ENCODE measurements at places on chromosomes 2 and 18. TPM values are rescaled to one million over a fixed set of nuclear protein-coding genes. Genes with fewer than 3 reads are reported as not detected.

Gene SCN9A
- 20.5 TPM for total RNA-seq

Gene NEU2
- not detected for total RNA-seq

Gene ANKMY1
- 10.5 TPM for total RNA-seq

Gene IGFBP5
- total RNA-seq = 21.4 TPM

Gene GLI2
- 0.78 TPM for total RNA-seq

Gene EGR4
- total RNA-seq = not detected

Gene OSBPL6
- 0.79 TPM for total RNA-seq

Gene LGALSL
- 6.4 TPM for total RNA-seq

Gene LRRFIP1
- 55.0 TPM for total RNA-seq

GRCh38 chr2:134401081-134401497, 147.2 kb downstream of the MGAT5 start:
- DNase-seq = peak; percentile 17

DNA sequence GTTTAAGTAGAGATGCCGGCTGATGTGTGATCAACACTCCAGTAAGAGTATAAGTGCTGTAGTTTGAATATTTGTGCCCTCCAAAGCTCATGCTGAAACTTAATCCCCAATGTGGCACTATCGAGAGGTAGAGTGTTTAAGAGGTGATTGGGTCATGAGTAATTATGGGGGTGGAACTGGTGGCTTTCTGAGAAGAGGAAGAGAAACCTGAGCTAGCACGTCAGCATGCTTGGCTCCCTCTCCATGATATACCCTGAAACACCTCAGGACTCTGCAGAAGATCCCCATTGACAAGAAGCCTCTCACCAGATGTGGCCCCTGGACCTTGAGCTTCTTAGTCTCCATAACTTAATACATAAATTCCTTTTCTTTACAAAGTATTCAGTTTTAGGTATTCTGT, 584.8 kb downstream of the TSN start:
- DNase-seq = no peak

DNA sequence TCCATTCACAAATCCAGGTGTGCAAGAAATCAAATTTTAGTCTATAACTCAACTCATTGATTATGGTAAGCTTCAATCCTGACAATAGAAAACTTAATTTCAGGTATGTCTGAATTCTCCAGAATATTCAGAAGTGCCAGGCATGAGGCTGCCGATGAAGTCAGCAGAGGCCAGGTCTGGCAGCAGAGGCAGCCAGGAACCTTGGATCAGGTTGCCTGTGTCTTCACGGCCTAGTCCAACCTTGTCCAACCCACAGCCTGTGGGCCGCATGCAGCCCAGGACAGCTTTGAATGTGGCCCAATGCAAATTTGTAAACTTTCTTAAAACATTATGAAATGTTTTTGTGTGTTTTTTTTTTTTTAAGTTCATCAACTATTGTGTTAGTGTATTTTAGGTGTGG, 46.9 kb upstream of the ASPRV1 start:
- DNase-seq = no peak

GRCh38 chr2:121343191-121343590, 58.2 kb upstream of the TFCP2L1 start:
- no peak for DNase-seq

DNA sequence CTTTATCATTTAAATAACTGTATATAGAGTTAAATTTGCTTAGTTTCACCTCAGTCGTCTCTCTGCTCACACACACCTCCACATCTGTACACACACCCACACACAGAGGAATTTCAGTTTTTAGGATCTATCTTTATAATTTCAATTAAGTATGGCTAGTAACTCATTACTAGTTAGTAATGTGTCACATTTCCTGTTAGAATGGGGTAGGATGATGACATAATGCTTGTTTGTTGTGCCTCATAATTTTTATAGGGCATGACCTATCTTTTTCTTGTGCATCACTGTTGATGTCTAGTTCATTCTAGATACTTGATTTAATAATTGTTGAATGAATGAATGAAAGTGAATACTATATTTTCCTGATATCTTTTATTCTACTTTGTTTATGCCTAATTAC, 108.6 kb downstream of the AGPS start:
- no peak for DNase-seq

GRCh38 chr18:9599328-9599727, 15.0 kb downstream of the PPP4R1 start:
- no peak for DNase-seq

DNA sequence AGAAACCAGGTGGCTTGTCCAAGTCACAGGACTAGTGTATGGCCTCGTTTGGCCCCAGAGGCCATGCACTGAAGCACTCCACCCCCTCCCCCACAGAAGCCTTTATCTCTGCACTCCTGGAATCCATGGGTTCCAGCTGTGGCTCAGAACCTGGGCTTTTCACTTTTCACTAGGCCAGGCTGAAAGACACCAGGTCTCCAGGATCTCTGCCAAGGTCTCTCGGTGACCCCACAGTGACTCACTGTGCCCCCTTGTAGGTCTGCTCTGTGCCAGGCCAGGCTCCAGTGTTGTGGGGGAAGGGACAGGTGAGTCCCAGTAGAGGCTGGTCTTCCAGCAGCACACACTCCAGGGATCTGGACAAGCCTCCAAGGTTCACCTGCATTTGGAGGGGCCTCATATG, 31.0 kb upstream of the GLI2 start:
- DNase-seq = no peak

- DNase-seq = no peak
Observed at GRCh38 chr18:10018289-10018688, 104.5 kb downstream of the VAPA start.

DNA sequence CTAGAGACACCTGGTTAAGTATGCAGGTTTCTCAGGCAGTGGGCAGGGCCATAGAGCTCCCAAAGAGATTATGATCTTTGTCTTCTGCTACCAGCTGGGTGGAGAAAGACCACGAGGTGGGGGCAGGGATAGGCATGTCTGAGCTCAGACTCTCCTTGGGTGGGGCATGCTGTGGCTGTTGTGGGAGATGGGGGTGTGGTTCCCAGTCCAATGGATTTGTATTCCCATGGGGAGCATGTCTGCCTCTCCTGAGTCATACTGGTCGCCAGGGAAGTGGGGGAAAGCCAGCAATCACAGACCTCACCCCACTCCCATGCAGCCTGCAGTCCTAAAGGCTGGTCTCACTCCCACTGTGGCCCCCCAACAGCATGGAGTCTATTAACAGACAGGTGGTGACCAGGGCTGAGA, 31.4 kb upstream of the RHOB start:
- DNase-seq = no peak

DNA sequence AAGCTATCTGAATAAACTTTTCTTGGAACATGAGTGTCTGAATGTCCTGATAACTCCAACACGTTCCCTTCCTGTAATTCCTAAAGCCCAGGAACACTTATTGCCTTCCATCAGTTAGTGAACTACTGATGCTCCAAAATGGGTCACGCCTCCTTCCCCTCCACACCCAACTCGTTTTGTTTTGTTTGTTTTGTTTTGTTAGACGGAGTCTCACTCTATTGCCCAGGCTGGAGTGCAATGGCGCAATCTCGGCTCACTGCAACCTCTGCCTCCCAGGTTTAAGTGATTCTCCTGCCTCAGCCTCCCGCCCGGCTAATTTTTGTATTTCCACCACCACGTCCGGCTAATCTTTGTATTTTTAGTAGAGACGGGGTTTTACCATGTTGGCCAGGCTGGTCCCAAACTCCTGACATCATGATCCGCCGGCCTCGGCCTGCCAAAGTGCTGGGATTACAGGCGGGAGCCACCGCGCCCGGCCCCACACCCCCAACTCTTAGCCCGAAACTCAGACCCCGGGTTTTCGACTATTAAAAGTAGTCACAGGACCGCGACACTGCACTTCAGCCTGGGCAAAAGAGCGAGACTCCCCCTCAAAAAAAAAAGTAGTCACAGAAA, 774 bp downstream of the IER3IP1 start:
- no peak for DNase-seq

- peak; percentile 85 for DNase-seq
Observed at GRCh38 chr2:26692279-26692896, at the start of gene KCNK3. Gene KCNK3 (plus strand): TSS chr2:26692722. CDS start chr2:26692876, 154 bp downstream.

DNA sequence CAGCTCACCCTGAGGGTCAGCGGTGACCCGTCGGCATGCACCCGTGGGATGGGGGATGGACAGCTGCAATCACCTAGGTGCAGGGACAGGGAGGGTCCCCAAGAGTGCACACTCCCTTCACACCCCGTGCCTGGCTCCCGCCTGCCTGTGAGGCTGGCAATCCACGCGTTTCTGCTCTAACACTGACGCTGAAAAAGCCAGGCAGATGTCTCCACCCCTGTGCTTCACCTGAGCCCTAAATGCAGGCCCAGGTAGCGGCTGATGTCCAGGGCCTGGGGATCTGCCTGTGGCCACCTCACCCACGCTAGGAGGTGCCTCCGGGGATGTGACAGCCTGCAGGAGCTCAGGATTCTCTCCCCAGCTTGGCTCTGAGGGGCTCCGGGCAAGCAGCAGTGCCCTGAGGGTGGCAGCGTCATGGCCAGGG, 212.0 kb upstream of the SALL3 start:
- no peak for DNase-seq

DNA sequence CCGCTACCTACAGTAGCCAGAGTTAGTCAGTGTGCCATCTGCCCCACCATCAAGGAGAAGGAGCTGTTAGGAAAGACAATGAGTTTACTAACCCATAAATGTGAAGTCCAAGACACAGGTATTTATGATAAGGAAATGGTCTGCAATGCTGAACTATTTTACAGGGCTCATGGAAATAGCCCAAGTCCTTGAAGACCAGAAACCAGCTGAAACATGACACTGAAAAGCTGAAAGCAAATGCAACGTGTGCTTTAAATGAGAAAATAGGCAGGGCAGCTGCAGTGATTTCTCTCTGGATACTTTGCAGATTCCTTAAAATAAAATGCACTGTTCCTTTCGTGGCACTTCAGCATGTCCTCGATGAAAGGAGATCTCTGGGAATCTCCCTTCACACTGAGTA, 256.4 kb upstream of the TCF4 start:
- DNase-seq = no peak

- no peak for DNase-seq
Observed at GRCh38 chr2:118179445-118179844, 91.2 kb downstream of the INSIG2 start.

DNA sequence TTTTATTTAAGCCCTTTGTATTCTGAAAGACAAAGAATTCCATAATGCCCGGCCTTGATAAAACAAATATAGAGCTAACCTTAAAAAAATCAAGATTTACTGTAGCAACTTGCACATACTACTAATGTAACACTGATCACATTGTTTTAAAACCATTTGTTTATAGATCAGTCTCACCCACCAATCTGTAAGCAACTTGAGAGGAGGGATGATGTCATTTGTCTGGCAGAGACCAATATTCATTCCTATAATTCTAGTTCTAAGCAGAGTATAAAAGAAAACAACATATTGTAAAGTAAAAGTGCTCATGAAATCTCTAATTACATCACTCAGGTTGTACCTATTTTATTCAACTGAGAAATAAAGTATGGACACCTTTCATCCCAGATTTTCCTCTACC, 380.6 kb downstream of the TGIF1 start:
- no peak for DNase-seq

DNA sequence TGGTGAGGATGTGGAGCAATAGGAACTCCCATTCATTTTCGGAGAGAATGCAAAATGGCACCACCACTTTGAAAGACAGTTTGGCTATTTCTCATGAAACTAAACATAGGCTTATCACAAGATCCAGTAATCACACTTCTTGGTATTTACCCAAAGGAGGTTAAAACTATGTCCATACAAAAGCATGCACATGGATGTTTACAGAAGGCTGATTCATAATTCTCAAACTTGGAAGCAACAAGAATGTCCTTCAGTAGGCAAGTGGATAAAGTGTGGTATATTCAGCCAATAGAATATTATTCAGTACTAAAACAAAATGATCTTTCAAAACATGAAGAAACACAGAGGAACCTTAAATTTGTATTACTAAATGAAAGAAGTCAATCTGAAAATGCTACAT, 440.6 kb downstream of the FBXO15 start:
- DNase-seq = no peak

- DNase-seq = no peak
Observed at GRCh38 chr2:113872201-113872600, 17.7 kb upstream of the ACTR3 start.

GRCh38 chr2:74223941-74224770, 25.7 kb downstream of the MTHFD2 start:
- no peak for DNase-seq

Data from pancreas (tissue), 10 donors.